ENCODE measurements at places on chromosomes 1 and 21.

DNA sequence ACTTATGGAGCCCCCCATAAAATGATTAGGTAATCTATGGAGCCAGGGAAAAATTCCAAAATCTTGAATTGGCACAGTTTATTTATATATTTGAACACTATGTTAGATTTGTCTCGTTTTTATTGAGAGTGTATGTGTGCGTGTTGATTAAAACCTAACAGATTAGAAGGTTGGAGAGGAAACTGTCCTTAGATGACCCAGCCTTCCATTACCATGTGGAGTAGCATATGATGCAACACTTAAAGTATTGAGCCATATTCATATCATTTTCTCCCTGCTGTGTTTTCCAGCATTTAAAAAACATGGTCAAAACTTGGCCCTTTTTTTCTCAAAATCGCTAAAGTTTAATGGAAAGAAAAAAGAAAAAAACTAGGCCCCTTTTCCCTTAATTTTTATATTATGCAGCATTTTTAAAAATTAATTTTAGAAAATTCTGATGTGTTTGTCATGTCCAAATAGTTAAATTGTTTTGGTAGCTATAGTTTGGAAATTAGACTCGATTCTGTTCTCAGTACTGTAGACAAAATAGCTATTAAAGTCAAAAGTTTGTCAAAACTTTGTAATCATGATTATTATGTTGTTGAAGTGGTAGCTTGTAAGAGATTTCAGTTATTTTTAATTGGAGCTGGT, 2.3 kb downstream of the LRRC8D start:
- DNase-seq, result no peak

DNA sequence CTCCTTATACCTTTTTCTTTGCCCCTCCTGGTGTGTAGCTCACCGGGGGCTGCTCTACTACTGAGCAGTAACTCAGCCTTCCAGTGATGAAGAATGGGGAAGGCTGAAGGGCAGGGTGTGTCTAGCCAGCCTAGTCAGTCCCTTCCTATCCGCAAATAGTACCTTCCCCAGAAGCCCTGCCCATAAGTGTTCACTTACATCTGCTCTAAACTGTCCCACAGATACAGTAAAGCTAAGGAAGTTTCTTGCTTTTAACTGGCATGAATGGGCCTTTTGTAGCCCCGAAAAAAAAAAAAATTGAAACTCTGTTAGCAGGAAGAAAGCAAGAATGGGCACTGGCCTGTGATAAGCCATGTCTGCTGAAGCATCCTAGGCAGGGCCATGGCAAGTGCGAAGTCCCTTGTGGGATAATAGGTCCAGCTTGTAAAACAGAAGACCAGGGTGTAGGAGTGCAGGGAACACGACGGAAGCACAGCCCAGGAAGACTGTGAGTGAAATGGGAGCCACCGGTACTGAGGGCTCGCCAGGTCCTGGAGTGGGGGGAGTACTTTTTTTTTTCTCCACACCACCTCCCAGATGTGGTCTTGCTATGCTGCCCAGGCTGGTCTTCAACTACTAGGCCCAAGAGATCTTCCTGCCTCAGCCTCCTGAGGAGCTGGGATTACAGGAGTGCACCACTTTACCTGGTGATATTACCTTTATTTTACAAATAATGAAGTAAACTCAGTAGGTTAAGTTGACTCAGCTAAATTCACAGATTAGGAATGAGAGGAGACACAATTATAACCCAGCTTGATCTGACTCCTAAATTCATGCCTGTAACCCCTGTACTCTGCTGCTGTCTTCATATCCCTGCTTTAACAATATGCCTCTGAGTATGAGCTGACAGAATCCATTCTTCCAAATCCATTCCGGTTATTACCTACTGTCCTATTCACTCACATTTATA, 347.5 kb downstream of the SMYD3 start:
- DNase-seq, result no peak

- no peak for DNase-seq
Measured at GRCh38 chr1:183903101-183903500, 98.2 kb downstream of the RGL1 start.

GRCh38 chr1:208012721-208013120, 101.8 kb upstream of the CD34 start:
- no peak for DNase-seq

- DNase-seq, result no peak
Measured at GRCh38 chr1:9990944-9991343, 6.1 kb upstream of the RBP7 start.

- DNase-seq, result no peak
Measured at GRCh38 chr1:28956038-28956464, 41.7 kb downstream of the EPB41 start.

- DNase-seq, result no peak
Measured at GRCh38 chr1:154733621-154734020, 125.6 kb upstream of the ADAR start.

DNA sequence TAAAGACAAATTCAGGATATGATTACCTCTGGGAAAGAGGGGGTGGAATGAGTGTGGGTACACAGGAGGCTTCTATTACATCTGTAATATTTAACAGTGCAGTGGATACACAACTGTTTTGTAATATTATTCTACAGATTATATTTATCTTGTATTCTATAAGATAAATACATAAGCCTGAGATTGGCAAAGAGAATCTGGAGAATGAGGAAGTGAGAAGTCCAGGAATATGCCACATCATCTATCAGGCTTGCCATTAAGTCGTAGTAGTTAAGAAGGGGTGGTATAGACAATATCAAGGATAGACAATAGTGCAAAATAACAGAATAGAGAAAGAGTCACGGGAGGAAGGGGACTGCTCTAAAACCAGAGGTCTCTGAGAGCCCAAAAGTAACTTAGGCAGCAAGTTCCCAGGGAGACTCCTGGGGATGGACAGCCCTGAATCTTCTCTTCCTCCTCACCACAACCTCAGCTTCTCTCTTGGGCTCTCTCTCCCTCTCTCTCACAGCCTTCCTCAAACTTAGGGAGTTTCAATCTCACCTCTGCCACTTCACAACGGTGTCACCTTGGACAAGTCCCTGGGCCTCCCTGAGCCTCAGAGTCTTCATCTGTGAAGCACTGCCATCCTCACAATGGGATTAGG, 14.0 kb upstream of the PTAFR start:
- DNase-seq, result no peak

GRCh38 chr1:85132078-85132720, 68.6 kb downstream of the SYDE2 start:
- DNase-seq, result no peak

DNA sequence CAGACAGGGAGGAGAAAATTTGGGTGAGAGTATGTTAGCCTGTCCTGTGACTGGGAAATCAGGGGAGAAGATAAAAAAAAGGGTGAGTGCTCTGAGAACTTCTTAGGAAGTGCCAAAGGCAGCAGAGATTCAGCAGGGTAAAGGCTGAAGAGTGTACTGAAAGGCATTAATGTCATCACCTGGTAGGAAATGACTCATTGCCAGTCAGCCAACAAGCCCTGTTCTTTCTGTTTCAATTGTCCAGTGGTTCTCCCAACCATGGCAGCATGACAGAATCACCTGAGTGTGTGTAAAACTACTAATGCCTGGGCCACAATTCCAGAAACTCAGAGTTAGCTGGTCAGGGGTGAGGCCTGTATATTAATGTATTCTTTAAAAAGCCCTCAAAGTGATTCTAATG, 83.5 kb downstream of the INTS7 start:
- no peak for DNase-seq

DNA sequence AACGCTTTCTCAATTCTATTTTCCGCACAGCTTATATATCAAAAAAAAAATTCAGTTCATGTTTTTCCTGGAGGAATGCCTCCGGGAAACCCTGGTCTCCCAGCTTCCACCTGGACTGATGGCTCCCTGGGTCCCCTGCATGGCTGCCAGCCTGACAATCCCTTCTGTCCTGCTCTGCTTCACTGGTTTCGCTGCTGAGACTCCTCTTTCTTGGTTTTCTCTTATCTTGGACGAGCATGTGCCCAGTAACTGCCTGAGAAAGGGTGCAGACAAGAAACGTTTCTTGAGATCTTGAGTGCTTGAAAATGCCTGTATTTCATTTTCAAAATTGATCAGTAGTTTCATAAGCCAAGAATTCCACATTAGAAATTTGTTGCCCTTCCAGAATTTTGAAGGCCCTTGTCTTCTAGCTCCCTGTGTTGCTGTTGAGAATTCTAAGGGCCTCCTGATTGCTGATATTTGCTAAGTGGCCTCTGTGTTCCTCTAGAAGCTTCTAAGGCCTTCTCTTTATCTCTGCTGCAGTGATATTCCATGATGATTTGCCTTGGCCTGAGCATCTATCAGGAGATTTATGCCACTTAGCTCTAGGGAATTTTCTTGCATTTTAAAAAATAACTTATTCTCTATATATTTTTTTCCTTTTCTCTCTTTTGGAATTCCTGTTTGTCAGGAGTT, 44.7 kb downstream of the ETS2 start:
- DNase-seq, result no peak

DNA sequence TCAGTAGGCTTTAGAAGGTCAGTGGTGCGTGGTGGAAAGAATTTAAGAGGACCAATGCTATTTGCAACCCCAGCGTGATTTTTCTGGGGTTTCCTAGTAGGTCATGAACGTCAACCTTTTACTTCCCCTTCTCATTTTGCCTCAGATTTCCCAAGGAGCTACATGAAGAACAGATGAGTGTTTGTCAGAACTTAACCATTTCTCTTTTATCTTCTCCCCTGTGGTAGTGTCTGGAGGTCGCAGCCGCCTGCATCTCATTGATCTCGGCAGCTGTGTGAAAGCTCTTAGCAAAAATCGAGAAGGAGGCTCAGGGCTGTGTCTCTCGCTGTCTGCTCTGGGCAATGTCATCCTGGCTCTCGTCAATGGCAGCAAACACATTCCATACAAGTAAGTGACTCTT, 491.1 kb downstream of the KIF26B start:
- no peak for DNase-seq

DNA sequence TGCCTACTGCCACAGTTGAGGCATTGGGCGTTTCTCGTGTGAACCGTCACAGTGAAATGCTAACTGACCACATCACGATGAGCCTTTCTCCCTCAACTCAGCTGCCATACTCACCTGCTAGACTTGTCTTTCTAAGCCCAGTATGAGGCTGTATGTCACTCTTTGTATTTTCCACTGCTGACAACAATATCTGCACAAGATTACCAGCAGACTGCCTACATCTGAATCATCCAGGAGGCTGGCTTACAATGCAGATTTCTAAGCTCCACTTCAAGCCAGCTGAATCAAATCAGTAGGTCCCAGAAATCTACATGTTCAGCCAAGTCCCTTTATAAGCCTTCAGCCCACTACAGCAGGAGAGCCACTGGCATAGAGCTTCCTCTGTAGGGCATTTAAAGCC, 355.0 kb upstream of the DUSP10 start:
- DNase-seq, result no peak

GRCh38 chr1:2132222-2133038, 62.1 kb downstream of the FAAP20 start:
- no peak for DNase-seq

GRCh38 chr1:9960011-9960410, 16.7 kb downstream of the NMNAT1 start:
- no peak for DNase-seq

- DNase-seq, result no peak
Measured at GRCh38 chr21:41731081-41731480, 35.8 kb downstream of the RIPK4 start.

DNA sequence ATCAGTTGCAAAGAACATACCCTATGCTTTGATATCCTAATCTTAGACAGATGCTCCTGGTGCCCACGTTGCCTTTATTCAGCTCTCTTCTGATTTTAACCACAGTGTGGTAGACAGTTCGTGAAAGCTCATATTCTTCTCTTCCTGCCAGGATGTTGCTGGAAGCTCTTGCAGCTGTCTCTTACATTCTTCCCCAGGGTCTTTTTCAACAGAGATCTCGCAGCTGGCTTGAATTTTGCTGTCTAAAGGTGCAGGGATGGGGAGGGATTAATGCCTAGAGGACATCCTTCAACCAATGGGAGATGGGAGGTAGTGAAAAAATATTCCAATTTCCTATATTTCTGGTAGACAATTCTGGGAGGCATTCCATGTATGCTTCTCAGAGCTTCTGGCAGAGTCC, 150.0 kb upstream of the APP start:
- no peak for DNase-seq

DNA sequence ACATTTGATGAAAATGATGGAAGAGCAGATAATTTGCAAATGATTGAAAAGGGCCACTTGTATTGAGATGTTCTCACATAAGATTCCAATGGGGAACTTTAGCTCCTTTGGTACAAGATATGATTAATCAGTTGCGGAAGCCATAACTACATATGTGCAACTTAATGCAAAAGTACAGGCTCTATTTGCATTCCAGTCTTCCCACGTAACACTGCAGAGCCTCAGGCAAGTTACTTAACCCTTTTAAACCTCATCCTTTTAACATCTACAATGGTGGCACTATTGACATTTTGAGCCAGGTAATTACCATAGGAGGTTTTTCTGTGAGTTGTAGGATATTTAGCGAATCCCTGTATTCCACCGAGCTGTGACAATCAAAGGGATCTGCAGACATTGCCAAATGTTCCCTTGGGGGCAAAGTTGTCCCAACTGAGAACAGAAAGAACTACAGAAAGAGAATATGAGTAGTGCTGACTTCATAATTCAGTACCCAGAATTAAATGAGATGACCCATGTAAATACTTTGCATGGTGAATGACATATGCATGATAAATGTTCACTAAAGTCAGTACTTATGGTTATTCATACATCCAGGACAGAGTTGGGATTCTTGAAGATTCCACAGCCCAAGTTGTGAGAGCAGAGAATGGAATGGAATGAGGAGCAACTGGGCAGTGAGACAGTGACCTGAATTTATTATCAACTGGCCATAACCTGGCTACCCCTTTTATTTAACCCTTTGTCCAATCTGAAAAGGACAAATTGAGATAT, 62.6 kb downstream of the SPAG17 start:
- no peak for DNase-seq

DNA sequence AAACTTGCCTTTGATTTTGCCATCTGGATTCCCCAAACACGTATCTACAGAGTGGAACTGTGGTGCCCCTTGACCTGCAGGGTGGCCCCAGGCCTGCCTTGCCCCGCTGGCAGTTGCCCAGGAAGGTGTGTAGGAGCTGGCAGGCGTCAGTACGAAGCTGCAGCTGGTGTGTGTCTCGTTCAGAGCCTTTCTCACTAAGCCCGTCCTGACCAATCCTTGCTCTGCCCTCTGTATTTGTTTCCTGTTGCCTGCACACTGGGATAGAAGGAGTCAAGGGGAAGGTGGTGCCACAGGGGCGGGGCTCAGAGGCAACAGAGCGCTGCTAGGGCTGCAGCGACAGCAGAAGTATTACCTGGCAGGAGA, 5.2 kb upstream of the VSIG8 start:
- no peak for DNase-seq

GRCh38 chr1:212214325-212214724, 70.9 kb upstream of the PPP2R5A start:
- no peak for DNase-seq

- no peak for DNase-seq
Measured at GRCh38 chr1:43439781-43440180, 13.9 kb downstream of the HYI start.

GRCh38 chr21:36630485-36631206, 68.3 kb upstream of the SIM2 start:
- peak; percentile 56 for DNase-seq

DNA sequence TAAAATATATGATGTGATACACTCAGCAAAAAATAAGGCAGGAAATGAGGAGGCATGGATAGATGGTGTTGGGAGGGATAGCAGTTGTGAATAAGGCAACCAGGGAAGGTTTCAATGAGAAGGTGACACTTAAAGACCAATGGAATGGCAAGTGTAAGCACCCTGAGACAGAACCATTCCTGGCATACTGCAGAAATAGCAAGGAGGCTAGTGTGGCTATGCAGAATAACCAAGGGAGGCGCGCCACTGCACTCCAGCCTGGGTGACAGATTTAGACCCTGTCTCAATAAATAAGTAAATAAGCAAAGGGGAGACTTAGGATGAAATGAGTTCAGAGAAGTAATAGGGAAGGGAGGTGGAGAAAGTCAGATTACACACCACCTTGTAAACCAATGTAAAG, 113.9 kb downstream of the TOMM20 start:
- DNase-seq, result no peak
